Stimulated activated naive CD8-positive, alpha-beta T cell treated with anti-CD3 and anti-CD28 coated beads, Interleukin-15, amount 100 ng/mL, for 72 hours (primary cell): ENCODE measurements at places on chromosomes 3 and 15.

DNA sequence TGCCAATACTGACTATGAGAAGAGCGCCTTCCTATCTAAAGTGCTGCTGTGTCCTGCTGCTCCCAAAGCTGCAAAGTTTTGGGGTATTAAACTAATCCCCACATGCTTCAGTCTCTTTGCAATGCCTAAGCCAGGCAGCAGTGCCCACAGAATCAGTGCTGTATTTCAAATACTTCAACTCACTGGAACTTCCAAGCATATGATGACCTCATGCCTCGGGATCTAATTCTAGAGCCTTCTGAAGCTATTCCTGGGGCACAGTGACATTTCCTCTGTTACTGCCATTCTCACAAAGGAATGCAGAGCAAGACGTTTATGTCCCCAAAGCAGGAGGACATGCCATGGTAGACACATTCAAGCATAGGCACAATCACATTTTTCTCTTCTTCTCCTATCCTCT, 78.5 kb downstream of the CD200 start:
- no peak for DNase-seq

DNA sequence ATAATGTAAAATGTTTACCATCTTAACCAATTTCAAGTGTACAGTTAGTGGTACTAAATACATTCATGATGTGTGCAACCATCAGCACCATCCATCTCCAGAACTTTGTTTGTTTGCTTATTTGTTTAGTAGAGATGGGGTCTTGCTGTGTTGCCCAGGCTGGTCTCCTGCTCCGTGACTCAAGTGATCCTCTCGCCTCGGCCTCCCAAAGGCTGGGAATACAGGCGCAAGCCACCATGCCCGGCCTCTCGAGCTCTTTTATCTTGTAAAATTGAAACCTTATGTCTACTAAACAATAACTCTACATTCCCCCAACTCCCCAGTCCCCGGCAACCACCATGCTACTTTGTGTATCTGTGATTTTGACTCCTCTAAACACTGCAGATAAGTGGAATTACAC, 31.9 kb downstream of the FBXO45 start:
- no peak for DNase-seq

DNA sequence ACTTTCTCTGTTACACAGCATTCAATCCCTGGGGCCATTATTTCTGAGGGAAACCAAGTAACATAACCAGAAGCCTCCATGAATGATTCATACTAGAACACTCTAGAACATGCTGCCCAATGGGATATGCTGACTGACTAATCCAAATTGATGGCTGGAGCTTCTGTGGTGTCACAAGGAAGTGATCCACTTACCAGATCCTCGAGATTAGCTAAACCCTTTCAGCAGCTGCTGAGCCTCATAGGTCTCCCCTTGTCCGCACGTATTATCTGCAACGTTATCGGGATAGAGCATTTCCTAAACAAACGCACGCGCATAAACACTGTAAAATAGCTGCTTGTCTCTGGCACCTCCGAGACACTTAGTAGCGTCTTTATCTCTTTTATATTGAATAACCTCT, 61.2 kb upstream of the PROK2 start:
- no peak for DNase-seq

DNA sequence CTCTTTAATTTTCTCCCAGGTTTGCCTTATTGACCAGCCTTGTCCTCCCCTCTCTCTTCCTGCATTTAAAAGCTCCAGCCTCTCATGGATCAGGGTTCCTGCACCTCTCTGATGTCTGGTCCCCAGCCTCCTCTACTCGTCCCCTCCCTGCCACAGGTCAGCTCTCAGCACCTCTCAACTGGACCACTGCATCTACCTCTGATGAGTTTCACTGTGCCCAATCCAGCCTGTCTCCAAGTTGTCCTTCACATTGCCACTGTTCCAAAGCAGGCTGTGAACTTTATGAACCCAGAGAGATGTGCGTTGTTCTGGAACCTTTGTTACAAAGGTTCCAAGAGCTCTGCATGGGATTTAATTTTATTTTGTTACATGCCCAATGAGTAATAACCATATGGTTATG, 76.6 kb downstream of the SLCO3A1 start:
- no peak for DNase-seq

DNA sequence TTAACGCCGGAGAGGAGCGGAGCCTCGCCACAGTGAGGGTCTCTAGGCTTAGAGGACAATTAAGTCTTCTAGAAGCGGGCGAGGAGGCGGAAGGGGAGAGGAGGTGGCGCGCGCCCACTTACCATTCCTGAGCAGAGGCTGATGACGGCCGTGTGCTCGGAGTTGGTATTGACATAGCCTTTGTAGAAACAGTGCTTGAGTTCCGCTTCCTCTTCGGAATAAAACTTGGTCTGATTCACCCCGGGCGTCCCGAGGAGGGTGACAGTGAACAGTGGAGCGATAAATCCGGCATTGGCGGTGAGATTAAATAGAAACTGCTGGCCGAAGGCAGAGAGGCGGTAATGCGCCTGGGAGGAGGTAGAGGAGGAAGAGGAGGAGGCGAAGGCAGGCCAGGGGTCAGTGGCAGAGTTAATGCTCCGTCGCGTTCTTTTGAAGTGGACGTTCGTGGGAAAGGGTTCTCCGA, 1.3 kb downstream of the ADAMTS9 start:
- no peak for DNase-seq

DNA sequence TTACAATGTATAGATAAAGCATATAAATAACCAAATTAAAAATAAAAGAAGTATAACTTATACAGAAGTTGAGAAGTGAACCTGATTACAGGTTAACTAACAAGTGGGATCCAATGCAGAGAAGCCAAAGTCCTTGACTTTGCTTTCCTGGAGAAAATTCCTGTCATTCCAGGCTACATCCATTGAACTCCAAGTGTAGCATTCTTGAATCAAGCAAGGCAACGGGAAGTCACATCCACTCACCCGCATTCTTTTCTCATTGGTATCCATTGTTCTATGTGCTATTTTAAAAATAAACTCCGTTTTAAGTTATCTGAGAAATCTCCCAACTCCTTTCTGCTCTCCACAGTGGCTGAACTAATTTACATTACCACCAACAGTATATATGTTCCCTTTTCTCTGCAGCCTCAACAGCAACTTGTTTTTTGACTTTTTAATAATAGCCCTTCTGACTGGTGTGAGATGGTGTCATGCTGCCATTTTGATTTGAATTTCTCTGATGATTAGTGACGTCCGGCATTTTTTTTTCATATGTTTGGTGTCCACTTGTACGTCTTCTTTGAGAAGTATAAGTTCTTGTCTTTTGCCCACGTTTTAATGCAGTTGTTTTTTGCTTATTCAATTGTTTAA, 534.3 kb downstream of the ROBO1 start:
- DNase-seq, result no peak

DNA sequence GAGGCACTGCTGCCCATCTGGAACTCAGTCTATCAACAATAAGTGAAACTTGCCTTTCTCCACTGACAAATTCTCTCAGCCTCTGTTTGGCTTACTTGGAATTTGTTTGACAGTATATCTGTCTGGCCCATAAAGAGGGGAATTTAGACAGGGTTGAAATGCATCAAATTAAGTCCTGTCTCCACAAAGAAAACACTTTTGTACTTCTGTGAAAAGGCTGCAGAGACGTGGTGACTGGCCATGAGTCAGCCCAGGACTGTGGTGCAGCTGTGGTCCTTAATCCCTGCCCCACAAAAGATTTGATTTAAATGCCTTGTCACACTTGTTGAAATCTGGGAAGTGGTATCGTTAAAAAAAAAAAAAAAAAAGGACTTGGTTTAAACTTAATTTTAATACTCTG, 47.5 kb downstream of the RYR3 start:
- DNase-seq, result no peak
